ENCODE measurements at places on chromosomes 11 and 22.

DNA sequence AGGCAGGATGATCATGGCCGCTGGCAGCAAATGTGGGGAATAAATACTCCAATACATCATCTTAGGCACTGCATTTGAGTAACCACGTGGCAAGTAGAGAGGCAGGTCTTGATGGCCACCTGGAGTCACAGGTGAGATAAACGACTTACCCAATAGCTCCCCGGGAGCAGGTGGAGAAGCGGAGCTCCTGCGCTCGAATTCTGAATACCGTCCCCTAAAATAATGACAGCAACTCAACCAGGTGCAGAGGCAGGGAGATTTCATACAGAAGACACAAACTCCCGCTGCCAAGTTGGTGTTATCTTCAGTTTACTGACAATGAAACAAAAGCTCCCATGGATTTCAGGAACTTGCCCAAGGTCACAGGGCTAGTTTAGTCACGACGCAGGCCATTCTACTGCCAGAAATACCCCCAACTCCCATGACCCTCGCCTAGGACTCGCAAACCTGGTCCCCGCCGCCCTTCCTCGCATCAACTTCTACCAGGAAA is 437 bp downstream of the SLC43A3 start:
- DNase-seq: no peak

DNA sequence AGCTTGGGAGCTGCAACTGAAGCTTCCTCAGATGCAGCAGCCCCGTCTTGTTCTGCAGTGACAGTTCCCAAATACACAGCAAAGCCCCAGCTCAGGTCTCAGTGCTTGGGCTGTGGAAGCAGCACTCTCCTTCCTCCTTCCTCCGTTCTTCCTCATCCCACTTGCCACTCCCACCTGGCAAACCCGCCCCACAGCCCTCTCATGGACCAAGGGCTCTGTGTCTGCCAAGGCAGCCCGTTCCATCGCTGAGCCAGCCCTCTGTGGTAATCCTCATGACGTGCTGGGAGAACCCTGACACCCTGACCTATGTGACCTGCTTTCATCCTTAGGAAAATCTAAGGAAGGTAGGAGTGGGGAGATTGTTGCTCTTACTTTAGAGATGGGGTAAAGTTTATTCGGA is 157.0 kb downstream of the DSCAML1 start:
- DNase-seq: no peak

DNA sequence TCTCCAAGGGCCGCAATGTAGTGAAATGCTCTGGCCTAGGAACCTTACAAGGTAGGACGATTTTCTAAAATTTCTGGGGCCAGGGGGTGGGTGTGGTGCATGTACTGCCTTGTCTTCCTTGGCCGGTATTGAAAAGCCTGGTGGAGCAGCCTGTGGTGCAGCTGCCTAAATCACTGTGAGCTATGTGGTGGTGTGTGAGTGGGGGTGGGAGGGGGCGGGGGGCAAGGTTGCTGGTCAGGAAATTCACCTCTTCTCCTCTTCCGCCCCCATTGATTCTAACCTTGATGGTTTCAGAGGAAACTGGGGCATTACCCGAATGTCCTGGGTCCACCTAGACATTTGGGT is 137.2 kb downstream of the DBX1 start:
- no peak for DNase-seq

DNA sequence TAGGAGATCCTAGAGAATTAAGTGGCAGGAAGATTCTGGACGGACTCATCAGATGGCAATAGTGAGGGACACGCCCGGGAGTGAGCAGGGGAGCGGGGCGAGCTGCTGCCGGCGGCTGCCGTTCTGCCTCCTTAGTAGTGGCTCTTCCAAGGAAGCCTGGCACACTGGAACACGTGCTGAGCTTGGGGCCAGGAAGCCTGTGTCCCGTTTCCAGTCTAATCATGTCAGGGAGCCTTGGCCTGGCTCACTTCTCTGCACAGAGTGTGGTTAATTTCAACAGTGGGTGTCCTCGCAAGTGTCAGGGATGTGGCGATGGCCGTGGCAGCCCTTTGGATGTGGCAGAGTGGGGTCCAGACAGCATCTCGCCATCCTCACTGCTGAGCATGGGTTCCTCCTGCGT is 16.5 kb downstream of the GLB1L3 start:
- DNase-seq: no peak

DNA sequence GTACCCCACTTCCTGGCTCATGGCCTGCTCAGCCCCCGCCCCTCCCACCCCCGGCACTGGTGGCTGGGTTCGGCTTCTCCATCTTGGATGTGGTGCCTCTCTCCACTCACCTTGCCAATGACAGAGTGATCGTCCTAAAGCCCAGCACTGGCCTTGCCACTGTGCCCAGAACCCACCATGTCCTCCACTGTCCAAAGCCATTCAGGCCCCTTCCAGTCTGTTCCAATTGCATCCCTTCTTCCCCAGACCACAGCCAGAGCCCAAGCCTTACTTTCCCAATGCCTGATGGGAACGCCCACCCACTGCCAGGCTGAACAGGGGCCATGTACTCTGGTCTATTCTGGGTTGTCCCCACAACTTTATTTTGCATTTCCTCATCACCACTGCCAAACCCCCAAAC is 625.8 kb upstream of the B3GAT1 start:
- DNase-seq: no peak

All from stimulated activated CD8-positive, alpha-beta memory T cell treated with anti-CD3 and anti-CD28 coated beads, Interleukin-7, amount 100 ng/mL, for 1 hour (primary cell).